Caudate nucleus (tissue), 63 donors: ENCODE measurements at places on chromosomes 1 and 21.

DNA sequence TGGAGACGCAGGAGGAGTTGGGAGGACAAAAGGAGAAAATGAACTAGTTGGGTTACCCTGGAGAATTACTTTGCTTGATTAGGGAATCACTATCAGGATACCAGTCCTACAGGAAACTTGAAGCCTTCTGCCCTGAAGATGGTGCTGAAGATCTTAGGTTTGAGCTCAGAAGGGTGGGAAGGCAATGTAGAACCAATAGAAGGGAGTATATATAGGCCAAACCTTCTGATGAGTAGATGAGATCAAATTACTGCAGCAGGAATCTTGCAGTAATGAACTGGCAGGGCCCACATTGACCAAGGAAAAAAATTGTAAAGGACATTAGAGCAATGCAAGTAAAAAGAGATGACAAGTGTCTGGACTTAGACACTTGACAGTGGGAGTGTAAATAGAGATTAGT lies 116.3 kb upstream of the CACYBP start:
- DNase-seq, result no peak

- no peak for DNase-seq
Measured at GRCh38 chr1:230641900-230642262, 400 bp upstream of the COG2 start.

DNA sequence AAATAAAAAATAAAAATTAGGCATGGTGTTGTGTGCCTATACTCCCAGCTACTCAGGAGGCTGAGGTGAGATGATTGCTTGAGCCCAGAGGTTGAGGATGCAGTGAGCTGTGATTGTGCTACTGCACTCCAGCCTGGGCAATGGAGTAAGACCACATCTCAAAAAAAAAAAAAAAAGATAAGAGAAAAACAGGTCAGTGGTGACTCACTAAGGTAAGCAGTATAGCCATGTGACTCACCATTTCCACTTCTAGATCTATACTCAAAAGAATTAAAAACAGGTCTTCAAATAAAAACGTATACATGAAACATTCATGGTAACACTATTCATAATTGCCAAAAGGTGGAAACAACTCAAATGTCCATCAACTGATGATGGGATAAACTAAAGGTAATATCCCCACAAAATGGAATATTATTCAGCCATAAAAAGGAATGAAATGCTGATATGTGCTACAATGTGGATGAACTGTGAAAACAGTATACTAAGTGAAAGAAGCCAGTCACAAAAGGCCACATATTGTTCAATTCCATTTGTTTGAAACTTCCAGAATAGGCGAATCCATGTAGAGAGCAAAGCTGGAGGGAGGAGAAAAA lies 75.1 kb downstream of the ZNF281 start:
- no peak for DNase-seq

DNA sequence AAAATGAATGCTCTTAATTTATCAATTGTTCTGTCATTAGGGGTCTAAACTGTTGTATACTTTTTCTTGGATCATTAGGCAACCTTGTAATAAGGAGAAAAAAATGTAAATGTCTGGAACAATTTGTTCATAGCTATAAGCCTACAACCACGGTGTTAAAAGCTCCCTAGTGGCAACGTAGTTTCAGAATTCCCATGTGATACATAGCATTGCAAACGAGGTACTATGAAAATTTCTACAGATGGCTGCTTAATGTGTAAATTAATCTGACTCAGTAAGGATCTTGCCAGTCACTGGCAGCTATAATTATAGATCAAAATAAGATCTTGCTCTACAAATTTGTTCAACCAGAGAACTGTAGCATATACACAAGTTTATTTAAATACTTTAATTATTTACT lies 304.1 kb upstream of the ADGRL4 start:
- DNase-seq, result no peak

- no peak for DNase-seq
Measured at GRCh38 chr1:10634428-10635084, 159.8 kb downstream of the PEX14 start.

- no peak for DNase-seq
Measured at GRCh38 chr1:157646144-157646543, 48.3 kb upstream of the FCRL4 start.

DNA sequence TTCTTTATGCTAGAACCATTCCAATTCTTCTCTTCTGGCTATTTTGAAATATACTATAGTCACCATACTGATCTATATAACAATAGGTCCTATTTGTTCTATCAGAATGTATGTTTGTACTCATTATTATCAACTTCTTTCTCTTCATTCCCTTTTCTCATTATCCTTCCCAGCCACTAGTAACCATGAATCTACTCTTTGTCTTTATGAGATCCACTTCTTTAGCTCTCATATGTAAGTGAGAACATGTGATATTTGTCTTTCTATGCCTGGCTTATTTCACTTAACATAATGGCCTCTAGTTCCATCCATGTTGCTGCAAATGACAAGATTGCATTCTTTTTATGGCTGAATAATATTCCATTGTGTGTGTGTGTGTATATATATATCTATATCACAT lies 31.7 kb upstream of the RC3H1 start:
- no peak for DNase-seq

DNA sequence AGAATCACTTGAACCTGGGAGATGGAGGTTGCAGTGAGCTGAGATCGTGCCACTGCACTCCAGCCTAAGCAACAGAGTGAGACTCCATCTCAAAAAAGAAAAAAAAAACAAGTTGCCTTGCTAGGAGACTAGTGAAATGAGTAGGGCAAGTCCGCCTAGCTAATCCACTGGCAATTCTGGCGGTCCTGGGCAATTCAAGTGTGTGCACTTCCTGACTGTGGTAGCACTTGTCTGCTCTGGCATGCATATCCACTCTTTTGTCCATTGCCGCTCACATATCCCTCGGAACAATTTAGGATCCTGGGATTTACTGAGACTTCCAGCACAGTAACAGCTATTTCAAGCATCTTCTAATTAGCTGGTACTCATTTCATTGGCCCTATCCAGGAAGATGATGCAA lies 426.3 kb upstream of the ADGRL2 start:
- no peak for DNase-seq

DNA sequence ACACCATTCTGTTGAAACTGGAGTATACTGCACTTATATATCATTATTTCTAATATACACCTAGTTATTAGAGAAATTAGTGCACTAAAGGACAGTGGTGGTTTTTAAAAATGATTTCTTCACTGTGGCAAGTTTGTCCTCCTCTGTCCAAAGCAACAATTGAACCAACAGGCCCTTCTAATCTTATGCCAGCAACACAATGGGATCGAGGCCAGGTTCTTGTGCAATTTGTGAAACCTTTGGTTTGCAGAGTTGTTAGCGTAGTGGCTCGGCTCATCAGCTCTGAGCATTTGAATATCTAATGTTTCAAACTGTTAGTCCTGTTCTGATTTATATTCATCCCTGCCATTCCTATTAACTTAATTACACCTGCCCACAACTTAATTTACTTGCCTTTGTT lies 9.9 kb upstream of the LRRC39 start:
- no peak for DNase-seq

DNA sequence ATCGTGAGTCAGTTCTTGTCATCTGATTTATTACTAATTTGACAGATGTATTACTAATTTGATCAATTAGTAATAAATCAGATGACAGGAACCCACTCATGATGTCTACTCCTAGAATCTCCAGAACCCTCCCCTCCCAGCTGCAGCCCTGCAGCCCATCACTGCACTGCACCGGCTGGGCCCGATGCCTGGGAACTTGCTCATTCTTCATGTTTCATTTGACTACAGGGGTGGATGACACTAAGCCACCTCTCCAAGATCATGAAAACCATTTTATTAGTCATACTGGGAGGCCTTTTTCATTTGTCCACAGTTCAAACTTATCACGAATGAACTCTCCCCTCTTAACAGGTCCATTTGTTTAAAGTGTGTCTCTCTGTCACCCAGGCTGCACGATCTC lies 41.0 kb downstream of the KCNH1 start:
- DNase-seq, result no peak

- DNase-seq, result no peak
Measured at GRCh38 chr1:10415211-10415930, 14.9 kb upstream of the CENPS start.

DNA sequence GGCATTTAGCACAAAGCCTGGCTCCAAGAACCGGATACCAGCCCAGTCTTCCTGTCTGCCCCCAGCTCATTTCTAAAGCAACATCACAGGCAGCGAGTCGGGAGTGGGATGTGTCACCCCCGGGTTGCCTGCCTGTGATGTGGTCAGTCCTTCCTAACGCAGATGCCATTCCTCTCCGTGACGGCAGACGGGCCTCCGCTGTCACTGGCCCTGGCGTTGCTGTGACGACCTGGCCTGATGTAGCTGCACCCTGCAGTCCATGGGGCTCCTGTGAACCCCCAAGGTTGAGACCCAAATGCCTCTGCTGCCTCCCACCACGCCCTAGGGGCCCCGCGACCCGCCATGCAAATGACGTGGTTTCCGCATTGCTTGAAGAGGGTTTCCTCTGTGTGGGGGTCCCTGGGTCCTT lies 12.3 kb downstream of the TNFRSF1B start:
- no peak for DNase-seq

GRCh38 chr1:11531314-11531870 lies 52.4 kb downstream of the DISP3 start:
- DNase-seq, result peak; percentile 61

GRCh38 chr21:42306366-42307035 lies 8.7 kb downstream of the TFF3 start:
- no peak for DNase-seq

GRCh38 chr1:228938537-228938901 lies 203.2 kb downstream of the RHOU start:
- no peak for DNase-seq

GRCh38 chr1:65319754-65320153 lies 10.4 kb downstream of the DNAJC6 start:
- DNase-seq, result no peak

DNA sequence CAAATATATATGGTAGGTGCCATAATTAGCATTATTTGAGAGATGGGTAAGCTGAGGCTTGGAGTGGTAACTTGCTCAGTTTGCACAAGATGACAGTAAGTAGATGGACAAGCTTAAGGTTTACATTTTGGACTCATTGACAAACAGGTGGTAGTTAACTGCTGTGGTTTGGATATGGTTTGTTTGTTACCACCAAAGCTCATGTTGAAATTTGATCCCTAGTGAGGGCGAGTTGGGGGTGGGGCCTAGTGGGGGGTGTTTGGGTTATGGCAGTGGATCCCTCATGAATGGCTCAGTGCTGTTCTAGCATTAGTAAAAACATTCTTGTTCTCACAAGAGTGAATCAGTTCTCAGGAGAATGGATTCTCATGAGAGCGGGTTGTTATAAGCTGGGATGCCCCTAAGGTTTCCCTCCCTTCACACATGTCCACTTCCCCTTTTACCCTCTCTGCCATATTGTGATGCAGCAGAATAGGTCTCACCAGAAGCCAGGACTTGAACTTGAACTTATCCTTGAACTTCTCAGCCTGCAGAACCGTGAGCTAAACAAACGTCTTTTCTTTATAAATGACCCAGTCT lies 6.6 kb upstream of the PRRX1 start:
- no peak for DNase-seq

GRCh38 chr1:115113766-115114165 lies 24.5 kb upstream of the TSPAN2 start:
- no peak for DNase-seq

DNA sequence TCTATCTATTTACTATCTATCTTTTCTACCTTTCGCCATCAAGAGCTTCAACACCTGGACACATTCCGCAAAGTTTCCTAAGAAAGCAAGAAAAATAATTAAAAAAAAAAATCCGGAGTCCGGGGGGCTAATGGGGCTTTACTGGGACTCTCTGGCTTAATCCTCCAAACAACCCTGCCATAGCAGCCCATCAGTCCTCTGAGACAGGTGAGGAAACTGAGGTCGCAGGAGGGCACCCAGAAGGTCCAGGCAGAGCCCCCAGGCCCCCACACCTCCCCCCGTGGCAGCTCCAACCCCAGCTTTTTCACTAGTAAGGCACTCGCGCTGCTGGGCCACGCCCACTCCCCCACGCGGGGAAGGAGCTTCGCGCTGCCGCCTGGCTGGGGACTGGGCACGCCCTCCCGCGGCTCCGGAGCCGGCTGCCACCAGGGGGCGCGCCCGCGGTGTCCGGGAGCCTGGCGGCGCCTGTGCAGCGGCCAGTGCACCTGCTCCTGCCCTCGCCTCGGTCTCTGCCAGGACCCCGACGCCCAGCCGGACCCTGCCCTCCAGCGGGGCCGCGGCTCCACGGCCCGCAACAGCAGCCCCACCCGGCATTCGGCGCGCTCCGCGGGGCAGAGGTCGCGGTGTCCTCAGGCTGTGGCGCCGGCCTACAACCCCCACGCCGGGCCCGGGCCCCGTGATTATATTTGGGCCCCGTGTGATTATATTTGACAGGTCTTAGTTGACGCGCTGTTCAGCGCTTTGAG lies 54.1 kb upstream of the SAMD11 start:
- peak; percentile 15 for DNase-seq

DNA sequence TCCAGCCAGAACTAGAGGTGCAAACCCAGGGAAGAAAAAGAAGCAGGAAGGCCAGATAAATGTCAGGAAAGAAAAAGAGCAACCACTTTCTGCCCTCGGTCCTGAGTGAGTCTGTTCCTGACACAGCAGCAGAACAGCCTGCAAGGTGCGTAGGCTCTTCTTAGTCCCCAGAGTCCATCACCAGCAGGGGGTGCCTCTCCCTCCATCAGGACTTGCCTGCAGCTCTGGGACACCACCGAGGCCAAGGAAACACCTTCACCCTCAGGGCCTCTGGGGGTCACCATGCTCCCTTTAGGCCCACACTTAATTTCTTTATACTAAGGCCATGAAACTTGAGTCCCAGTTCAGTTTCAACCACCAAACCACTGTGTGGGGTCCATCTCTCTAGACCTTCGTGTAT lies 43.7 kb upstream of the NFASC start:
- DNase-seq, result no peak

DNA sequence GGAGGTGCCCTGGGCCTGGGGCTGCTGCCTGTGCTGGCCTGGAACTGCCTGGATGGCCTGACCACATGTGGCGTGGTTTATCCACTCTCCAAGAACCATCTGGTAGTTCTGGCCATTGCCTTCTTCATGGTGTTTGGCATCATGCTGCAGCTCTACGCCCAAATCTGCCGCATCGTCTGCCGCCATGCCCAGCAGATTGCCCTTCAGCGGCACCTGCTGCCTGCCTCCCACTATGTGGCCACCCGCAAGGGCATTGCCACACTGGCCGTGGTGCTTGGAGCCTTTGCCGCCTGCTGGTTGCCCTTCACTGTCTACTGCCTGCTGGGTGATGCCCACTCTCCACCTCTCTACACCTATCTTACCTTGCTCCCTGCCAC lies 1.8 kb downstream of the GPR3 start:
- no peak for DNase-seq

DNA sequence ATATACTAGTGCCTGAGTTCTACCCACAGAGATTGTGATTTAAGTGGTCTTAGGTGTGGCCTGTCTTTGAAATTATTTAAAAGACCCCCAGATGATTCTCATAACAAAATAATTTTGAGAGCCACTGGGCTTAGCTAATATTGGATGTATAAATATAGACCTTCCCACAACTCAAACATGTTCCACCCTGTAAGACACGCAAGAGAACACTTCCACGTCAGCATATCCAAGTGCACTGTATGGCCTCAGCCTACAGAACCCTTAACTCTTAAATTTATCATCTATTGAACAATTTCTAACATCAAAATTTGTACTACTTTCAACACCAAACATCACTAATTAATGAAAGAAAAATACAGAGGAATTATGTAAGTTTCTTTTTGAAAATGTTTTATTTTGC lies 2.5 kb downstream of the FAM177B start:
- no peak for DNase-seq
